Bronchus fibroblast of lung (primary cell): ENCODE measurements at places on chromosomes 5 and 9. TPM values are rescaled to one million over a fixed set of nuclear protein-coding genes. Genes with fewer than 3 reads are reported as not detected.

Gene BTNL8
- not detected in 2 replicates for total RNA-seq

Gene IGFBPL1
- total RNA-seq: 0.34 TPM in 1 of 2 replicates, not detected in the other

Gene LRRC19
- not detected in 2 replicates for total RNA-seq

Gene OR1L8
- total RNA-seq: not detected in 2 replicates

Gene APBA1
- total RNA-seq: 1.5 and 1.9 TPM in 2 replicates

Gene TMEM252
- not detected in 2 replicates for total RNA-seq

Gene SLC6A3
- total RNA-seq: not detected in 2 replicates

Gene FCN2
- not detected in 2 replicates for total RNA-seq

Gene CDH9
- not detected in 2 replicates for total RNA-seq

Gene NXNL2
- 1.5 and 1.8 TPM in 2 replicates for total RNA-seq

Gene CDH12
- not detected in 2 replicates for total RNA-seq
